ENCODE measurements at places on chromosomes 5 and 9. TPM values are rescaled to one million over a fixed set of nuclear protein-coding genes. Genes with fewer than 3 reads are reported as not detected.

HTR1A gene
- not detected for total RNA-seq

CRAT gene
- 41.6 TPM for total RNA-seq

GFI1B gene
- not detected for total RNA-seq

BTNL3 gene
- total RNA-seq: not detected

NEUROG1 gene
- not detected for total RNA-seq

PCDHGB3 gene
- total RNA-seq: 4.2 TPM

DCTN4 gene
- 53.5 TPM for total RNA-seq

NKD2 gene
- total RNA-seq: not detected

TMEM215 gene
- total RNA-seq: not detected

SLC45A2 gene
- total RNA-seq: under 0.01 TPM

IL7R gene
- total RNA-seq: 4.9 TPM

PLAC8L1 gene
- not detected for total RNA-seq

Data from uterine smooth muscle cell (primary cell).